ENCODE measurements at places on chromosomes 1 and 21. TPM values are rescaled to one million over a fixed set of nuclear protein-coding genes. Genes with fewer than 3 reads are reported as not detected.

HPCAL4 gene
- 0.77 TPM for polyA plus RNA-seq

SMPDL3B gene
- polyA plus RNA-seq, result 16.2 TPM

TSHB gene
- polyA plus RNA-seq, result 0.20 TPM

TIE1 gene
- polyA plus RNA-seq, result 62.5 TPM

NDC1 gene
- 26.8 TPM for polyA plus RNA-seq

CYP4A11 gene
- 38.8 TPM for polyA plus RNA-seq

B3GALT2 gene
- 15.1 TPM for polyA plus RNA-seq

AIRE gene
- polyA plus RNA-seq, result 0.49 TPM

PKP1 gene
- 0.08 TPM for polyA plus RNA-seq

TMEM269 gene
- polyA plus RNA-seq, result 0.86 TPM

TRIM67 gene
- 0.05 TPM for polyA plus RNA-seq

NBPF20 gene
- polyA plus RNA-seq, result 2.0 TPM

TPRG1L gene
- 43.2 TPM for polyA plus RNA-seq

PRKAA2 gene
- 13.9 TPM for polyA plus RNA-seq

All from renal cortex interstitium (tissue), 15 donors.